ENCODE measurements at places on chromosomes 11 and 22. TPM values are rescaled to one million over a fixed set of nuclear protein-coding genes. Genes with fewer than 3 reads are reported as not detected.
A peak's percentile ranks its signal among the peaks of the same experiment; 100 is the strongest.

GRCh38 chr22:30955153-30955552, 13.4 kb downstream of the MORC2 start:
- no peak for DNase-seq

The MMP12 gene
- total RNA-seq = not detected

- DNase-seq = no peak
These were observed 206.5 kb downstream of the NELL1 start for GRCh38 chr11:20875889-20876288.

- no peak for DNase-seq
These were observed 224.3 kb downstream of the OR4A5 start for GRCh38 chr11:54930930-54931329.

DNA sequence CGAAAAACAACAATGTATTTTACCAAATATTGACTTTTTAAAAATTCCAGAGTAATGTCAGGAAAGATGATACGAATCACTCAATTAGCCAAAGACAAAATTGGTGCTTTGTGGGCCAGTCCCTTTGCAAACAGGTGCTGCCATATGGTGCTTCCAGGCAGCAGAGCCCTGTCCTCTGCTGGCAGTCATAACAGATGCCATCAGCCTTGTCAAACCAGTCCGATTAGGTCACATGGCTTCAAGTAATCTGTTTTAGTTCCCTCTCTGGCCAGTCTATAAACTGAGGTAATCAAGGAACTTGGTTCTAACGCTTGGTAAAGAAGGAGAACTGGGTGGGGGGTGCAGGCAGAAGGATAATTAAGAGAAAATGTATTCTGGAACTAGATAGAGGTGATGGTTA, 49.1 kb upstream of the CAPRIN1 start:
- DNase-seq = no peak

The C1QTNF5 gene
- total RNA-seq = 19.8 TPM

The KRTAP5-2 gene
- total RNA-seq = not detected

The DRICH1 gene
- not detected for total RNA-seq

GRCh38 chr22:39954584-39955055, 5.6 kb upstream of the TMA7B start:
- no peak for DNase-seq

- peak; percentile 73 for DNase-seq
These were observed 18.4 kb downstream of the TUB start for GRCh38 chr11:8099291-8099899.

The SDF2L1 gene
- total RNA-seq = 14.1 TPM

- no peak for DNase-seq
These were observed 66.4 kb downstream of the SMCO4 start for GRCh38 chr11:93476796-93477195.

- no peak for DNase-seq
These were observed 58.2 kb downstream of the ZNF280B start for GRCh38 chr22:22450343-22450839.

- DNase-seq = no peak
These were observed 2.1 kb downstream of the MFRP start for GRCh38 chr11:119344291-119345010.

GRCh38 chr11:106092446-106092845, 15.0 kb downstream of the AASDHPPT start:
- DNase-seq = no peak

- peak; percentile 47 for DNase-seq
These were observed 20.7 kb downstream of the ZBTB16 start for GRCh38 chr11:114080219-114080618.

GRCh38 chr11:113587308-113587739, 112.1 kb upstream of the DRD2 start:
- DNase-seq = no peak

GRCh38 chr11:15291885-15292284, 177.2 kb downstream of the INSC start:
- peak; percentile 46 for DNase-seq

GRCh38 chr11:116874251-116874650, 36.8 kb upstream of the APOA1 start:
- DNase-seq = no peak

- no peak for DNase-seq
These were observed 590 bp upstream of the TSPO start for GRCh38 chr22:43150731-43151206.

- DNase-seq = no peak
These were observed 247.7 kb downstream of the GUCY1A2 start for GRCh38 chr11:106770489-106771085.

GRCh38 chr22:46250783-46251125, 661 bp upstream of the CDPF1 start:
- DNase-seq = no peak

The OR4A47 gene
- not detected for total RNA-seq

DNA sequence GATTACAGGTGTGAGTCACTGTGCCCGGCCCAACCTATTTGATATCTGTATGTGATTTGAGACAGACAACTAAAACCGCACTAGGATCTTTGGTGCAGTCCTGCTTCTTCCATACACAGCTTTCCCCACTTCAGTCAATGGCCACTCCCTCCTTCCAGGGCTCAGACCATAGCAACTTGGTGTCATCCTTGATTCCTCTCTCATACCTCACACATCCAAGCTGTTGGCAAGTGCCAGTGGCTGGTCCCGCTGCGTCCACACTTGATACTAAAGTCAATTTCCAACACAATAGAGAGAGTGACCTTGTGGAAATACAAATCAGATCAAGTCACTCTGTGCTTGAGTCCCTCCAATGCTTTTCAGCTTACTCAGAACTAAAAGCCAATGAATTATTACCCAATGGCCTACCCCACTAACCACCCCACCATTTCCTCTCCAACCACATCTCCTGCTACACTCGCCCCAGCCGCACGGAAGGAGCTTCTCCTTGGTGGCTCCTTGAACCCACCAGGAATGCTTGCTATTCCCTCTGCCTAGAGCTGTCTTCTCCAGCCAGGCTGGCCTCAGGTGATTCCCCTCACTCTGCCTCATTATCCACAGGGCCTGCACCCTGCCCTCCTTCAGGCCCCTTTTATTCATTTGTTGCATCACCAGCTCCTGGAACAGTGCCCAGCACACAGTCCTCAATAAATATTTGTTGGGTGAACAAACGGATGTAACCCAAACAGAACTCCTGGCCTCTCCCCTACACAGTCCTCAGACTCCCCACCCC, 12.9 kb downstream of the ABTB2 start:
- peak; percentile 58 for DNase-seq

DNA sequence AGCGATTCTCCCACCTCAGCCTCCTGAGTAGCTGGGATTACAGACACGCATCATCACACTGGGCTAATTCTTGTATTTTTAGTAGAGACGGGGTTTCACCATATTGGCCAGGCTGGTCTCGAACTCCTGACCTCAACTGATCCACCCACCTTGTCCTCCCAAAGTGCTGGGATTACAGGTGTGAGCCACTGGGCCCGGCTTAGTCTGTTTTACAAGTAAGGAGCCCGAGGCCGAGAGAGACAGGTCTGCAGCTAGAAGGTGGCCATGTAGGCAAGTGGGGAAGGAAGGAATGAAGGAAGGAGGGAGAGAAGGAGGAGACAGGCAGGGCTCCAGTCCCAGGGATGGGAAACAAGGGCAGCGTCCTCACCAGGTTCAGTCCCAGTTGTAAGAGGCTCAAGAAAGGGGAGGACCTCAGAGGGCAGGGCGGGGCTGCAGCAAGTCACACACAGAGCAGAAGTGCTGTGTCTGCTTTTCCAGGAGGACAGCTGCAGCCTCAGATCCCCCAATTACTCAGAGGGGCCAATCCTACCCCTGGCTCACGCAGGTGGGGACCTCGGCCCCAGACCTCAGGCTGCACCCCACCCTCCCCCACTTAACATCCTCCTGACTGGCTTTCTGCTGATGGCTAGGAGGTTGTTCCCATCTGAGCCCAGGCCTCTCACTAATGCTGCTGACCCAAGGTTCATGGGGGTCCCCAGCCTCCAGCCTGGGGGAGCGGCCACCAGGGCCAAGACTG, 53.8 kb upstream of the PRR5 start:
- no peak for DNase-seq

DNA sequence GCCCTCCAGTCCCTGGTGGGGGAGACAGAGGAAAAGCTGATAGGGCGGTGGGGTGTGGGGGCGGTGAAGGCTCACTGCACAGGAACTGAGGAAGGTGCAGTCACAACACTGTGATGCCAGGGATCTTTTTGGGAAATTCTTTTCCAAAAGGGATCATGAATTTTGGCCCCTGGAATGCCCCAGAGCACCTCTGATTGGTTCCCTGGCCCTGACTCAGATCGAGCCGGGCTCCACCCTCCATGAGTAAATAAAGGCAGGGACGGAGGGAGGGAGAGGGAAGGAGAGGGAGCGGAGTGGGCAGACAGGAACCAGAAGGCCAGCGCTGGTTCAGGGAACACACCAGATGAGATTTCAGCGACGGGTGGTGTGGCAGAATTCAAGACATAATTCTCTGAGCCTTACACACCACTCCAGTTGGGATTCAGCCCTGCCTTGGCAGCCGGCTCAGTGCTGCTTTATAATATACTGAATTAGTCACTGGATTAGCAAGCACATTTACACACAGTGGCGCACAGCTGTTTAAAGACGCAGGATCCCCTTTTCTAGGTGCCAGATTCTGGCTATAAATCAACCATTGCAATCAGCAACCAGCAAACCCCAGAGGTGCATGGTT, 80.3 kb downstream of the ETS1 start:
- peak; percentile 91 for DNase-seq

The RAB39A gene
- total RNA-seq = 0.79 TPM

The DGAT2 gene
- total RNA-seq = 48.3 TPM

GRCh38 chr11:8808226-8808585, 102.8 kb upstream of the AKIP1 start:
- no peak for DNase-seq

- no peak for DNase-seq
These were observed 20.2 kb downstream of the STARD10 start for GRCh38 chr11:72773696-72774095.

All from heart left ventricle (tissue), 16 donors.